Fibroblast of skin of abdomen (primary cell): ENCODE measurements at places on chromosomes 1 and 21.

- peak; percentile 15 for DNase-seq
Measured at GRCh38 chr1:33429856-33430691, 821 bp downstream of the PHC2 start.

- DNase-seq, result peak; percentile 90
Measured at GRCh38 chr1:172154551-172154950, 265.9 kb upstream of the C1orf105 start.

- no peak for DNase-seq
Measured at GRCh38 chr1:88730995-88731394, 46.9 kb downstream of the PKN2 start.

DNA sequence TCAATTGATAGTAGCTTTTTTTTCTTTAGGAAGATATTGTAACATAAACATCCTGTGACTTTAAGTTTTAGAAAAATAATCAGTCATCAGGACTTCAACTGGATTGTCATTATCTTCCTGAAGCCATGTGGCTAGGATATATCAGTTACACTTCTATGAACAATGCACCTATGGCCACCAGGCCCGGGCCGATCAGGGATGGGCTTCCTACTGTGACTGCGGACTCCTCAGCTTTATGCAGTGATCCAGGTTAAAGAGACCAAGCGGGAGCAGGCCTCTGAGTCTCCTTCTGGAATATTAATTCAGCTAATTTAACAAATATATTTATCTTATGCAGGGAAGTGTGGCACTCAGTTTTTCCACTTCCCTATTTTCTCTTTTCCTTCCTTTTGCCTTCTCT is 200.6 kb downstream of the ADGRL2 start:
- no peak for DNase-seq

DNA sequence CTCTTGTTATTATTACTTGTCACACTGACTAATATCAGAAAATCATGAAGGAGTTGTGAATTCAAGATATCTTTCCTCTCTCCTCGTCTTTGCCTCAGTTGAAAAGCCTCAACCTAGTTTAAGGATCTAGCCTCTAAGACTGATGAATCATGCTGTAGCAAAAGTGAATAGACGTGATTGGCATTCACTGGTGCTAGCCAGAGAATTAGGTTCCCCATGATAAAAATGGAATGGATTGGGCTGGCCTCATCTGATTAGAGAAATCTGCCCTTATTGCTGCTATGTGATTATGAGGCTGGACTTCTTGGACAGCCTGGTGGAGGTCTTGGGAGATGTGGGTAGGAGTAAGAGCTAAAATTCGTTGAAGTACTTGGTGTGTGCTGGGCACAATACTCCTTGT is 208.2 kb downstream of the BACH1 start:
- DNase-seq, result no peak

- no peak for DNase-seq
Measured at GRCh38 chr1:115139381-115139780, 50.1 kb upstream of the TSPAN2 start.

DNA sequence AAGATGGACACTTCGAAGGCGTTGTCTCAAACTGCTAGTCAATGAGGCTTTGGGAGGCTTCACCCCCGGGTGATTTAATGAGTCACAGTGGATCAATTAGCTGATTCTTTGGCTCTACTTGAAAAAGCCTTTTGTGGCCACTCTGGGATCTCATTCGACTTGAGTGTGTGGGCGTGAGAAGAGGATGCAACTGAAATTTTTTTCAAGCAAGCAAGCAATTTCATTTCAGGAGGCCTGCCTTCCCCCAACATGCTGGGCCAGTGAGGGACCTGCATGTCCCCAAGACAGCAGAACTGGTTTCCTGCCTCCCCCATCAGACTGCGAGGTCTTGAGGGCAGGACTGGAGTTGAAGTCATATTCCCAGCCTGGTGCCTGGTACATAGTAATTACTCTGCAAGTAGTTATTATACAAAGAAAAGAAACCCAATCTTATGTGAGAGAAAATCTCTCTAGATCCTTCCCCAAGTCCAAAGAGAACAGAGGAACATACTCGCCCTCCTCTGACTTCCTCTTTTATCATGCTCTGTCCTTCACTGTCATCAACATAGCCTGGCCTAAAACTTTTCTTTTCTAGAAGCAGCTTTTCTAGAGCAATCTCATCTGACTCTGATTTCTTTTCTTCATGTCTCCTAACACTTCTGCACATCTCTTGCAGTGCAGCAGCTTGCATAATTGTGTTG is 22.7 kb downstream of the SYT6 start:
- no peak for DNase-seq

DNA sequence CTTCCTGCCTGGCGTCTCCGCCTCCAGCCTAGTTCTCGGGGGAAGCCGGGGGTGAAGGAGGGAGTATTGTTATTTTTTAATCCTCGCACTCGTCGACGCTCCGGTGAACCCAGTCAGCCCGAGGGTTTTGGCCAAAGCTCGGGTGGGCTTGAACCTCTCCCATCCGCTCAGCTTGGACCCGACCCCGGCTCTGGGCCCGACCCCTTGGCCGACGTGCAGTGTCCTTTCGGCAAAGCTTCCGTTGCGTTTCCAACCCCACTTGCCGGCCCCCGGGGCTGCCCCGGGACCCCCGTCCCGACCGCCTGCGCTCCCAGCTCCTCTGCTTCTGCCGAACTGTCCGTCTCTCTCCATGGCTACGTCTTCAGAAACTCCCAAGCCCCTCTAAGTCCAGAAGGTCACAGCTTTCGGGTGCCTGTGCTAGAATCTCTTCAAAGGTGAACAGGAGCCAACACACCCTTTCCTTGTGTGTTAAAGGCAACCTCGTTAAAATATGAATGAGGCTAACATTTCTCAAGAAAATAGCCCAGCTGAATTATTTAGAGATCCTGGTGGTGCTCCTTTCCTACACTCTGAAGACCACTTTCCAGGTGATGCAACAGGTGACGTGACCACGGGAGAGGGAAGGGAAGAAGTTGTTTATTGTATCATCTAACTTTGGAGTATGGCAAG is 647 bp downstream of the DESI2 start:
- DNase-seq, result no peak

DNA sequence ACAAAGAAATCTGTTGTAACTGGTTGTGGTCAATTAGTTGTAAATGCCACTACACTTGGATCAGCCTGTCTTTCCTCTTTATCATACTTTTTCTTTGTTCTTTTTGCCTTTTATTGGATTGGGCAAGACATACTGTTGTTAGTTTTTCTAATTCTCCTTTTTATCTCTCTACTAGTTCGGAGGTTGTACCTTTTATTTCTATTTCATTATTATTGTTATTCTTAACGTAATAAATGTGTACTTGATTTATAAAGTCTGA is 59.2 kb downstream of the IVNS1ABP start:
- DNase-seq, result peak; percentile 28

GRCh38 chr21:25934130-25934529 is 199.4 kb downstream of the GABPA start:
- DNase-seq, result no peak

DNA sequence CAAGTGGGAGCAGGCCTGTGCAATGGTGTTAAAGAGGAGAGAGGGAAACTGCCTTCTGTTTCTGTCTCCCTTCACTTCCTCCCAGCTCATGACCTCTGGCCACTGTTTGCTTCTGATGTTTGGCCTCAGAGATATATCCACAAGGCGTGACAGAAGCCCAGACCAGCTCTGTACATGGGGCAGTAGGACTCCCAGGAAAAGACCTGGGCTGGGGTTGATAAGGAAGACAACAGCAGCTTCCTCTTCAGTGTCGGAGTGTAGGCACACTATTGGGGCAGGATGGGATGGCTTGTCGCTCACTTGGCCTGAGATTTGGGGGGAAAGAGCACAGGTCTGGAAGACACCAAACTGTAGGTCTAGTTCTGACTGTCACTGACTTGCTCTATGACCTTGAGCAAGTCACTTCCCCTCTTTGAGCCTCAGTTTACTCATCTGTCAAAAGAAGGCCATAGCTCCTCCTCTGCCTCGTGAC is 67.8 kb upstream of the KLHDC7A start:
- DNase-seq, result no peak

DNA sequence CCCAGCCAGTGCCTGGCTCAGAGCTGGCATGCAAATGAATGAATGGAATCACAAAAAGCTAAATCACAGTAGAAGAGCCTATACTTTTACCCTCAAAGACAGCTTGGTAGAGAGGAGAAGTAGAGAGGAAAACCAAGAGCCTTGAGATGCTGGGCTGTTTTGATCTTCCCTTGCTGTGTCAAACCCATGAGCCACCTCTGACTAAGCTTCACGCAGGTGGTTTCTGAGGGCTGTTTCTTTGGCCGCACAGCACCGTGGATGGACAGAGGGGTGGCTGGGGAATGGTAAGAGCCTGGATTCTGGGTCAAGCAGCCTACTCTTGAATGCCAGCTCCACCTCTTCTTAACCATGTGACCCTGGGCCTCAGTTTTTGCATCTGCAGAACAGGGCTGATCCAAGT is 18.6 kb downstream of the ABCG1 start:
- DNase-seq, result no peak

DNA sequence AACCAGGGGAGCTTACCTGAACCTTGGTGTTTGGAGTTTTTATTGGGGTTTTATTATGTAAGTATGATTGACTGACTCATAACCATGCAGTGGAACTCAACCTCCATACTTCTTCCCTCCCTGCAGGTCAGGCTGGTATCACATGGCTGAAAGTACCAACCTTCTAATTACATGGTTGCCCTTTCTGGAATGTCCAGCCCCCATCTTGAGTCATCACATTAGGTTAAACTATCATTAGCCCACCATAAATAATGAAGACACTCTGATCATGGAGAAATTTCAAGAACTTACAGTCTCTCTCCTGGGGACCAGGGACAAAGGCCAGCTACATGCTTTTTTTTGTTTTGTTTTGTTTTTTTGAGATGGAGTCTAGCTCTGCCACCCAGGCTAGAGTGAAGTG is 19.2 kb upstream of the DPH5 start:
- DNase-seq, result no peak

GRCh38 chr1:99622702-99623347 is 23.1 kb upstream of the PALMD start:
- no peak for DNase-seq

DNA sequence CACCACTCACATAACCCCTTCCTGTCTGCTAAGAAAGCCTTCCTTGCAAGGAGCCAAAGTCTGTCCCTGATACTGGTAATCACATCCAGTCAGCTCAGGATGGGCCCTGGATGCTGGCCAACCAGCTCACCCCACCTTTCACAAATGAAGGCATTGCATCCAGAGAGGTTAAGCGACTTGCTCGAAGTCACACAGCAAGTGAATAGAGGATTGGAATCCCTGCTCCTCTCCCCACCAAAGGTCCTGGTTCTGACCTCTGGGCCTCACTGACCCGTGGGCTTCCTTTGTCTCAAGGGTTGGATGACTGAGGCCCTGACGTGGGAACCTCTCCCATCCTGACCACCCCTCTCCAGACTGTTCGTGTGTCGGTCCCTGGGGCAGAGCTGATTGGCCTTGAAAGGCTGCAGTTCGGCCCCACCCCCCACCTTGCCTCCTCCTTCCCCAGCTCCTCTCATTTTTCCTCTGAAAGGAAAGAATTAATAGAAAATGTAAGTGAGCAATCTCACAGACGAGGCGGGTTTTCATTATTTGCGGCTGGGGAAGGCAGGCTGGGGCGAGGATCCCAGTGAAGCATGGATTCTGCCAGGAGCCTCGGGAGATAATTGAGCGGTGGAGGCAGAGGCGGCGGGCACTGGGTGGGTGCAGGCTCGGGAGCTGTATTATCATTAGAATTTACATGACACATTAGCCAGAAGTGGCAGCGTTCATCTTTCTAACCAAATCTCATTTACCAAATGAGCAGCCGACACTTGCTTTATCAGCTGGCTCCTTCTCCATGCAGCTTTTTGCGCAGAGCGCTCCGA is 101.5 kb upstream of the CSF3R start:
- no peak for DNase-seq

GRCh38 chr1:29798699-29799566 is 562.6 kb downstream of the PTPRU start:
- no peak for DNase-seq

- DNase-seq, result no peak
Measured at GRCh38 chr1:66452162-66452561, 81.8 kb upstream of the SGIP1 start.
